Left colon (tissue), 2 donors: ENCODE measurements at places on chromosomes 5 and 9. TPM values are rescaled to one million over a fixed set of nuclear protein-coding genes. Genes with fewer than 3 reads are reported as not detected.

GRCh38 chr5:172525307-172525995, 71.1 kb upstream of the SH3PXD2B start:
- DNase-seq: no peak

DNA sequence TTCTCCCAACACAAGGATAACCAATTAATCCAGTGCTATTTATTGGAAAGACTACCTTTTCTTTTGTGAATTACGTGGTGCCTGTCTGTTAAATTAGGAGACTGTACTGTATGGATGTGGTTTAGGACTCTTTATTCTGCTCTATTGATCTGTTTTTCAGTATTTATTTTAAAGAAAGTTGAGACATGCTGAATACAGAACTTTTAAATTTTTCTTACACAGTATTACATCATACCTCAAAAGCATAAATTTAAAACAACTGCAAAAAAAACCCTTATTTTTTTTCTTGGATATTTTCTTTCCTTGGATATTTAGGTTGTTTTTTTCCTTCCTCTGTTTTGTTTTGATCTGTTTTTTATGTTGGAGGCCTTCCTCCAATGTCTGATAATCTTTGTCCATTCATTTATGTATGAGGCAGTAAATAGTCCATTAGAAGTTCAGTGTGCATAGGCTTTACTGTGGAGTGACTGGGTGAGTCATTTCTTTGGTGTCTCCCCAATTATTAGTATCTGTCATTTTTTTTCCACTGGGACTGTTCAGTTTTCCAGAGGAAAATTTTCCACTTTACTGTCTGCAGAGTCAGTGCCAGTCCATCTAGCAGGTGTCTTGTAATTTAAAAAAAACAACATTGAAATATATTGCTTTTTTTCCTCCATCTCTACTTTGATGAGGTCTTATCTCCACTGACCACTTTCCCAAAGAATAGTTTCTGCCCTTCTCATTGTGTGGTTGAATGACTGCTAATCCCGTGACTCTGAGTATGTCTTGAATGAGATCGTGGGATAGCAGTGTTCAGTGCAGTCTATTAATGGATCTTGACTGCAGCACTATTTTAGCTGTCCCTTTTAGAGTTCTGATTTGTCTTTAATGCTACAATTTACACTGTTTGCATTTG, 15.2 kb downstream of the CYSTM1 start:
- no peak for DNase-seq

- no peak for DNase-seq
Observed at GRCh38 chr5:633501-633955, 21.4 kb downstream of the CEP72 start.

DNA sequence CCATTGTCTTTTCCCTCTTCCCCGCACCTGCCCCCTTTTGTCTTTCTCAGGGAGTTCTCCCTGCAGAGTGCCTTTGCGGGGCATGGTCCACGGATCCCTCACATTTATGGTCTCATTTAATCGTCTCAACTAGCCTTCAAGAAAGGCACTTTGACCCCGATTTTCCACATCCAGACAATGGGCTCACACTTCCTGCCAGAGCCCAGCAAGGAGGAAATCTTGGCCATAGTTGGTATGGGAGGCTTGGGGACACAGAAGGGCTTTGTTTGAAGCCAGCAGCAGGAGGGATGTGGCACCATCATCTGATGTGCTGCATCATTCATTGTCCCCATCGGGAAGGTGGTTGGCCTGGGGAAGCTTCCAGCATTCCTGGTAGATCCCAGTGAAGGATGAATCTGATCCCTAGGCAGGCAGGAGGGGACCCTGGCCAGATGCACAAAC, 24.9 kb downstream of the GSN start:
- DNase-seq: no peak

GRCh38 chr9:84404095-84404686, 63.6 kb upstream of the SLC28A3 start:
- no peak for DNase-seq

GRCh38 chr5:1409381-1410110, 35.7 kb downstream of the SLC6A3 start:
- no peak for DNase-seq

- no peak for DNase-seq
Observed at GRCh38 chr9:135229701-135230385, 142.4 kb downstream of the OLFM1 start.

DNA sequence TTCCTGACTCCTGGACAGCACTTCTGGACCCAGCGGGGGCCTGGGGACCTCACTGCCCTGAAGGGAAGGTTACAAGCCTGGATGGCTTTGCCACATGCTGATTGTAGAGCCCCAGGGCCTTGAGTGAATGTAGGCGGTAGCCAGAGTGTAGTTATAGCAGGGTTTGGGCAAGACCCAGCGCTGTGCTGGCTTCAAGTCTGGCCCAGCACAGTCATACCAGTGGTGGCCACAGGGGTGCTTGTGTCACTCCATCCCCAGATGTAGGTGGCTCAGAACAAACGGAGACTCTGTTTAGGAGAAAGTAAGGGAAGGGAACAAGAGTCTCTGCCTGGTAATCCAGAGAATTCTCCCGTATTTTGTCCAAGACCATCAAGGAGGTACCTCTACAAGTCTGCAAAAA, 84.6 kb downstream of the STARD4 start:
- no peak for DNase-seq

DNA sequence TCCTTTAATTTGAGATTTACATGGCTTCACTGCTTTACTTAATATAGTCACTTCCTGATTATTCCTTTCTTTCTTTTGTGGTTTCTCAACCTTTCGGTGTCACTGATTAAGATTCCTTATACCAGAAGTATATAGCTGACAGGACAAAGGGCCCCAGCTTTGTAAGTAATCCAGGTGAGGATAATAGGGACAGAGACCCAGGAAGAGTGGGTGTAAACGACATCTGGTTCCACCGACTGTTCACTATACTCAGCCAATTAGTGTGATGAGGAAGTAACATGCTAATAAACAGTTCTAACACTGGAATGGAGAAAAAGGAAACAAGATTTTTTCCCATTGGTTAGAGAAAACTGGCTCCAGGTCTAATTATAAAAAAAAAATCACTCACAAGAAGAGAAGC, 286.3 kb upstream of the EFNA5 start:
- DNase-seq: no peak

The BASP1 gene
- total RNA-seq: 5.0 TPM

The KCNV2 gene
- not detected for total RNA-seq

The SLC34A1 gene
- not detected for total RNA-seq
